ENCODE measurements at places on chromosomes 5 and 9. TPM values are rescaled to one million over a fixed set of nuclear protein-coding genes. Genes with fewer than 3 reads are reported as not detected.

GRCh38 chr9:135095470-135096407, 8.3 kb downstream of the OLFM1 start:
- H3K4me1 ChIP-seq: no peaks in the 10 kb centered on the region
- DNase-seq: no peak
- no peak overlapping the region for H3K27ac ChIP-seq
- H3K4me3 ChIP-seq: no peak overlapping the region
- no peaks in the 10 kb centered on the region for H3K36me3 ChIP-seq

DNA sequence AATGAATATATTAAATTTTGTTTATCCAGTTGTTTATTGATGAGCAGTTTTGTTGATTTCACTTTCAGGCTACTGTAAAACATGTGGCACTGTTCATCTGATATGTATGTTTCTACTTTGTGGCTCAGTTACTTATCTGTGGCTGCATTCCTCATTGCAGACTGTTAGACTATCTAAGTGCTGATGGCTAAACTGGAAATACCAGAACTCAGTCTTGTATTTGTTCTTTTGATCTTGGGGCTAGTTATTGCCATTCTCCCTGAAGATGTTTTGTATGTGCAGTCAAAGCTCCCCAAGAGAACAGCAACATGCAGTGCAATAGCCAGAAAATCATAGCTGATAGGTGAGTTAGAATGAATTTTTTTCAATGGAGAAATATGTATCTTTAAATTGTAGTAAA, 162.2 kb downstream of the GADD45G start:
- DNase-seq: no peak
- no peaks in the 10 kb centered on the region for H3K36me3 ChIP-seq
- H3K4me1 ChIP-seq: peaks cover 12% of the 10 kb centered on the region

- H3K4me3 ChIP-seq: no peak overlapping the region
- H3K4me1 ChIP-seq: no peaks in the 10 kb centered on the region
- DNase-seq: no peak
Observed at GRCh38 chr5:76610196-76610595, 13.0 kb downstream of the F2RL2 start.

DNA sequence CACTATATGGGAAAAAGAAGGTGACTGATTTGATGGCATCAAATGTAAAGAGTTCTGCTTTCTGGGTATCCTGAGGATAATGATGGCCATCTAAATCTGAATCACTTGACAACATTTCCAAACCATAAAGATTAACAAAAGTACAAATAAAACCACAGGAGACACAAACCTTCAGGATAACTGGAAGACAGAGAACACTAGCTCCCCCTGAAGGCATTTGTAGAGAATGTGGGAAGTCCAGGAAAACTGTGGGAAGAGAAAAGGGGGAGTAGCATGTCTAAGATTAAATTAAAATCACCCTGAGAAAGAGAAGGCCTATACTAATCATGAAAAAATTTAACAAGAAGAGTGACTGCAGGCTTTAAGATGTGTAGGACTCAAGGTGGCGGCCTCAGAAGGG, 116.2 kb downstream of the PRELID2 start:
- no peaks in the 10 kb centered on the region for H3K27me3 ChIP-seq
- no peak for DNase-seq
- H3K4me3 ChIP-seq: no peak overlapping the region
- no peaks in the 10 kb centered on the region for H3K4me1 ChIP-seq
- no peak overlapping the region for H3K27ac ChIP-seq
- no peaks in the 10 kb centered on the region for H3K36me3 ChIP-seq

GRCh38 chr5:90810211-90810610, 251.6 kb downstream of the ADGRV1 start:
- H3K4me1 ChIP-seq: peaks cover 3% of the 10 kb centered on the region
- no peaks in the 10 kb centered on the region for H3K36me3 ChIP-seq
- no peak overlapping the region for H3K27ac ChIP-seq
- H3K4me3 ChIP-seq: no peak overlapping the region
- no peak for DNase-seq

DNA sequence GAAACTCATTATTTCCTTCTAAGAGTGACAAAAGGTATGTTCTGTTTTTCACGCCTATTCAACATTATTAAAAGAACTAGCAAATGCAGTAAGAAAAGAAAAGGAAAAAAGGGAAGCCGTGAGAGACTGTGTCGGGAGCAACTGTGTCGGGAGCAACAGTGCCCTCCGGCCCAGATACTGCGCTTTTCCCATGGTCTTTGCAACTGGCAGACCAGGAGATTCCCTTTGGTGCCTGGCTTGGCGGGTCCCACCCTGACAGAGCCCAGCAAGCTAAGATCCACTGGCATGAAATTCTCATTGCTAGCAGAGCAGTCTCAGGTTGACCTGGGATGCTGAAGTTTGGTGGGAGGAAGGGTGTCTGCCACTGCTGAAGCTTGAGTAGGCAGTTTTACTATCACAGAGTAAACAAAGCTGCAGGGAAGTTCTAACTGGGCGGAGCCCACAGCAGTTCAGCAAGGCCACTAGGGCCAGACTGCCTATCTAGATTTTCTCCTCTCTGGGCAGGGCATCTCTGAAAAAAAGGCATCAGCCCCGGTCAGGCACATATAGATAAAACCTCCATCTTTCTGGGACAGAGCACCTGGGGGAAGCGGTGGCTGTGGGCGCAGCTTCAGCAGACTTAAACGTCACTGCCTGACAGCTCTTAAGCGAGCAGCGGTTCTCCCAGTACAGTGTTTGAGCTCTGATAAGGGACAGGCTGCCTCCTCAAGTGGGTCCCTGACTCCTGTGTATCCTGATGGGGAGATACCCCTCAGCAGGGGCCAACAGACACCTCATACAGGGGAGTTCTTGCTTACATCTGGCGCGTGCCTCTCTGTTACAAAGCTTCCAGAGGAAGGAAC, 1237.4 kb upstream of the CDH18 start:
- H3K27ac ChIP-seq: no peak overlapping the region
- H3K4me1 ChIP-seq: no peaks in the 10 kb centered on the region
- H3K27me3 ChIP-seq: no peaks in the 10 kb centered on the region
- no peak for DNase-seq
- H3K4me3 ChIP-seq: no peak overlapping the region

DNA sequence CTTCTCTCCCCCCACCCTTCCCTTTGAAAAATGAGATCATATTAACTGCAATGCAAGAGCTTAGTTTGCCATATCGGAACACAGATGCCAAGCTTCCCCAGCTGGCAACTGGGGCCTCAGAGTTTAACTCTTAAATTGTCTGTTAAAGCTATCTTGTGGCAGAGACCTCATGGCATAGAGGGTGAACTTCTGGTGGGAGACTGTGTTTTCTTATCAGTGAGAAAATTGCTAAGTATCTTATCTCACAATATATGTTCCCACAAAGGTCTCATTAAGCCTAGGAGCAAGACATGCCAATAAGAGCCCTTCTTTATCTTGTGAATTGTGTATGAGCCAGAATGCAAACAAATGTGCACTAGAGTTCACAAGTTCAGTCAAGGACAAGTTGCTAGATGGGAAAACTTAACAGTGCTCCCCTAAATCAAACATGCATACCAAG, 12.3 kb downstream of the NFIB start:
- no peak for DNase-seq
- H3K36me3 ChIP-seq: peaks cover 20% of the 10 kb centered on the region
- H3K27me3 ChIP-seq: no peaks in the 10 kb centered on the region
- H3K4me1 ChIP-seq: peaks cover 100% of the 10 kb centered on the region
- peak overlapping the region; percentile 100 for H3K27ac ChIP-seq

GRCh38 chr9:82532504-82533180, 530.3 kb downstream of the RASEF start:
- no peak overlapping the region for H3K4me3 ChIP-seq
- no peak overlapping the region for H3K27ac ChIP-seq
- DNase-seq: no peak
- H3K27me3 ChIP-seq: no peaks in the 10 kb centered on the region
- H3K36me3 ChIP-seq: no peaks in the 10 kb centered on the region

SLC25A2 gene
- total RNA-seq: not detected

LNPEP gene
- total RNA-seq: 56.8 TPM

TMOD1 gene
- 186 TPM for total RNA-seq

PCDHB3 gene
- 0.77 TPM for total RNA-seq

ALDH1A1 gene
- 20.7 TPM for total RNA-seq

RAD50 gene
- total RNA-seq: 33.4 TPM
